ENCODE measurements at places on chromosomes 7 and 10. TPM values are rescaled to one million over a fixed set of nuclear protein-coding genes. Genes with fewer than 3 reads are reported as not detected.

DNA sequence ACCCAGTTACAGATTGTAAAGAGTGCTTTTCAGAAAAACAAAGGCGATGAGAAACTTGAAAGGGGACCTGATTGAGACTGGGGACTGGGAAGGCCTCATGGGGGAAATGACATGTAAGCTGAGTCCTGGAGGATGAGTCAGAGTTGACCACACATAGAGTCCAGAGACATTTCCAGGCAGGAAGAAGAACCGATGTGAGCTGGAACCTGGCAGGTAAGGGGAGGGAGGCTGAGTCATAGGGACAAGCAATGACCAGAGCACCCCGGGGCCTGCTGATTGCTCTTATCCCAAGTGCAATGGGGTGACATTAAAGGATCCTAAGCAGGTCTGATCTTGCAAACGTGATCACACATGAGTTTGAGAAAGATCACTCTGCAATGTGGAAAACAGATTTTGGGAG, 11.7 kb downstream of the TLL2 start:
- DNase-seq: peak; percentile 68

DNA sequence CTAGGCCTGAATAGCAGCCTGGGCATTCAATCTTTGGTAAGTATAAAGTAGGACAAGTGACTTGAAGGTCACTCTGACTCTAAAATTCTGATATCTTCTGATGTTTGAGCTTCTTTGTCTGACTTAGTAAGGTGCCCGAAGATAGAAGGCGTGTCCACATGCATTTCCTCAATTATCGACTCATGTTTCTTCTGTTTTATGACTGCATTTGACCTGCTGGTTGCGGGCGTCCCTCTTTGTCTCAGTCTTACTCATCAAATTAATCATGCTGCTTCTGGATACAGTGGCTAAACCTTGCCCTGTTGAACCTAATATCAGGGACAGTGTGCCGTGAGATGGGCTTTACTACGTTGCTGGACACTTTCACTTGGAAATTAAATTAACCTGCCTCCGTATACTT, 534.1 kb downstream of the SDK1 start:
- peak; percentile 71 for DNase-seq

DNA sequence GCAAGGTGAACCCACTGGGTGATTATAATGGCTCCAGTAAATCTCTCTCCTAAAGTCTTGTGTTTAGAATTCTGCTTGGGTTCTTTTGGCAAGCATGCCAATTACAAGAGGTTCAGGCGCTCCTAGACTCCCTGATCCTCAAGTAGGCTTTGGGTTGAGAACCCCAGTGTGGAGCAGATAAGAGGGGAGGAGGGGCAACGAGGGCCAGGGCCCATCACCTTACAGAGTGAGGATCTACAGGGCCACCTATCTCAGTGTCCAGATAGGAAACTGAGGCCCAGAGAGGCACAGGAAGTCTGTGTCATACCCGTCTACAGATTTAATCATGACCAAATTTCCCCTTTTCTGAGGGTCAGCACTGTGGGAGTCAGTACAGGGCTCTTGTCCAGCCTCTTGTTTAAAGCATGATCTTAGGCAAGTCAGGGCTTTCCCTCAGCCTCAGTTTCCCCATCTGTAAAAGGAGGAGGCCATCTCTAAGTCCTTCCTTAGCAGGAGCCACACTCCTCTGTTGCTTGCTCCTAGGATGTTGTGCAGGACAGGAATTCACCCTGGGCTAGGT, 4.4 kb downstream of the TACR2 start:
- DNase-seq: no peak

RARRES2 gene
- total RNA-seq: 48.7 TPM

CALHM3 gene
- 4.8 TPM for total RNA-seq

PHF14 gene
- total RNA-seq: 40.7 TPM
